Uterus (tissue), 4 donors: ENCODE measurements at places on chromosomes 1 and 21.

DNA sequence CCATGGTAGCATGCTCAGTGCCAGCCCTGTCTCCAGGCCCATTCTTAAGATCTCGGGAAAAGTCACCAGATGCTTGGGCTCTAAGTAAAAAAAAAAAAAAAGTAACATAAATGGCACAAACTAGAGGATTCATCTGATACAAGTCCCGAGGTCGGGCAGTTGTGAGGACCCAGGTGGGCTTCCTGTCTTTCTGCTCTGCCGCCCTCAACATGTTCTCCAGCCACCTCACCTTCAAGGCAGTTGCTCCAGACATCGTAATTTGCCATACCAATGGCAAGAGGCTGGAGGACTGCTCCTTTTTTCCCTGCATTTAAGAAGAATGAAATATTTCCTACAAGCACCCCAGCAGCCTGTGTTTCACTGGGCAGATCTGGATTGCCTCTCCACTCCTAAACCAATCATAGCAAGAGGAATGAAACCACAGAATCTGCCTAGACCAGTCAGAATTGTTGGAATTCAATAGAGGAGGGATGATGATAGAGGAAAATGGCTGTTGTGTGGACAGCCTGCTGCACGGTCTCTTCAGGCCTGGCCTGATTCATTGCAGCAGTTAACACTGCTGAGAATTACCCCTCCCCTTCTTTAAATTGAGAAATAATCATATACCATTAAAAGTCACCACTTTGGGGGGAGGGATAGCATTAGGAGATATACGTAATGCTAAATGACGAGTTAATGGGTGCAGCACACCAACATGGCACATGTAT, 5.4 kb downstream of the HMGN2 start:
- no peaks in the 10 kb centered on the region for H3K27me3 ChIP-seq
- no peaks in the 10 kb centered on the region for H3K36me3 ChIP-seq
- H3K4me3 ChIP-seq = no peak overlapping the region
- no peak for DNase-seq

GRCh38 chr1:53310847-53311681, 16.8 kb downstream of the LRP8 start:
- no peak overlapping the region for H3K27ac ChIP-seq
- H3K27me3 ChIP-seq = no peaks in the 10 kb centered on the region
- no peak overlapping the region for H3K4me3 ChIP-seq
- no peaks in the 10 kb centered on the region for H3K4me1 ChIP-seq
- DNase-seq = no peak
- H3K36me3 ChIP-seq = no peaks in the 10 kb centered on the region

- no peak overlapping the region for H3K4me3 ChIP-seq
- H3K36me3 ChIP-seq = no peaks in the 10 kb centered on the region
- no peak for DNase-seq
- no peaks in the 10 kb centered on the region for H3K4me1 ChIP-seq
Measured at GRCh38 chr1:233738850-233739249, 124.9 kb downstream of the KCNK1 start.

- H3K4me1 ChIP-seq = no peaks in the 10 kb centered on the region
- DNase-seq = no peak
- H3K36me3 ChIP-seq = no peaks in the 10 kb centered on the region
- no peaks in the 10 kb centered on the region for H3K27me3 ChIP-seq
Measured at GRCh38 chr1:21118167-21118566, 58.5 kb downstream of the EIF4G3 start.

GRCh38 chr1:33292726-33293340, 28.1 kb downstream of the A3GALT2 start:
- H3K27ac ChIP-seq = peak overlapping the region; percentile 45
- no peaks in the 10 kb centered on the region for H3K36me3 ChIP-seq
- H3K4me3 ChIP-seq = no peak overlapping the region

DNA sequence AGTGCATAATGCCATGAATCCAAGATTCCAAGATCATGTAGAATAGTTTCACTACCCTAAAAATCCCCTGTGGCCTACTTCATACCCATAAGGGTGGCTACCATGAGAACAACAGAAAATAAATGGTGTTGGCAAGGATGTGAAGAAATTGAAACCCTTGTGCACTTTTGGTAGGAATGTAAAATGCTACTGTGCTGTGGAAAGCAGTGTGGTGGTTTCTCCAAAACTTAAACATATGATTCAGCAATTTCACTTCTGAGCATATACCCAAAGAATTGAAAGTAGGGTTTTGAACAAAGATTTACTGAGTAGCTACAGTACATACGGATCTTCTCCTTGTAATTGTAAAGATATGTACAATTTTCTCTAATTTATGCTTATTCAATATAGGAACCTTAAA, 16.0 kb downstream of the FNBP1L start:
- H3K27ac ChIP-seq = no peak overlapping the region
- no peaks in the 10 kb centered on the region for H3K27me3 ChIP-seq
- no peak overlapping the region for H3K4me3 ChIP-seq
- no peaks in the 10 kb centered on the region for H3K36me3 ChIP-seq
- DNase-seq = no peak
- H3K4me1 ChIP-seq = no peaks in the 10 kb centered on the region

DNA sequence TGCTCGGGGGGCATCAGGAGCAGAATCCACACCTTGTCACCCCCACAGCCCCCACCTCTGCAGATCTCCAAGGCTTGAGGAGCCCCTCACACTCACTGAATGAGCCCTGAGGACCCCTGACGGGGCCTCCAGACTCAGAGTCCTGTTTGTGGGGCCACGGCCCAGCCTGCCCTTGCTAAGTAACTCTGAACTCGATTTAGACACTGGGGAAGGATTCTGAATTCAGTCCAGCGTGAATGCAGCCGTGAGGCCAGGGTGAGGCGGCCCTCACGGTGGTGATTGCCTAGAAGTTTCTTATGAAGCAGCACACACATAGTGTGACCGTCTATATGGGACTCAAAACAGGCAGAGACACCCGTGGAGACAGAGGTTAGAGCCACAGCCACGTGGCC, 58.9 kb upstream of the ADARB1 start:
- no peaks in the 10 kb centered on the region for H3K36me3 ChIP-seq
- no peaks in the 10 kb centered on the region for H3K4me1 ChIP-seq
- H3K27me3 ChIP-seq = no peaks in the 10 kb centered on the region
- peak; percentile 10 for DNase-seq

DNA sequence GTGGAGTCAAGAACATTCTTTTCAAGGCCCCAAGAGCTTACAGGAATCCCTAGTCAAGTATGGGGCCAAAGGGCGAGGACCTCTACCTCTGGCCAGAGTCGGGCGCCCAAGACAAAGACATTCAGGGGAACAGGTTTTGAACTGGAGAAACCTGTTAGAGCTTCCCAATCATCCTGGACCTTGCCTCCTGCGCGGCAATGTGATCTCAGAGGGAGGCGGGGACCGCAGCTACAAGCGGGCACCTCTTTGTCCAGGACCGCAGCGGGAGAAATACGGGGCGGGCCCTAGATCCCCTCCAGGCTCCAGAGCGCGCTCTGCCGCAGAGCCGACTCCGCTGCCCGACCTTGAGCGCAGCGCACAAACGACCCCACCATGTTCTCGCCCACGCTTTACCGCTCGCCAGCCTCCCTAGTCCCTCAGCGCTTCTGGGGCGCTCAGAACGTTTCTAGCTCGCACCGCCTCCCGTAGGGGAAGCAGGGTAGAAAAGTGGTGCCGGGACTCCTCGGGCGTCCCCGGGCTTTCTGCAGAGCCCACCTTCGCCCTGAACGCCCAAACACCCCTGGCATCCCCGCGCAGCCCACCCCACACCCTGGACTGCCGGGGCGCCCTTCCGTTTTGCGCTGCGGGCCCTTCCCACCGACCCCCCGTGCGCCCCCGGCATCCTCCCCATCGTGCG, 28.1 kb downstream of the RABIF start:
- DNase-seq = peak; percentile 33
- no peaks in the 10 kb centered on the region for H3K27me3 ChIP-seq
- H3K27ac ChIP-seq = peak overlapping the region; percentile 57
- H3K4me3 ChIP-seq = peak overlapping the region; percentile 91
- no peaks in the 10 kb centered on the region for H3K36me3 ChIP-seq
- peaks cover 4% of the 10 kb centered on the region for H3K4me1 ChIP-seq

DNA sequence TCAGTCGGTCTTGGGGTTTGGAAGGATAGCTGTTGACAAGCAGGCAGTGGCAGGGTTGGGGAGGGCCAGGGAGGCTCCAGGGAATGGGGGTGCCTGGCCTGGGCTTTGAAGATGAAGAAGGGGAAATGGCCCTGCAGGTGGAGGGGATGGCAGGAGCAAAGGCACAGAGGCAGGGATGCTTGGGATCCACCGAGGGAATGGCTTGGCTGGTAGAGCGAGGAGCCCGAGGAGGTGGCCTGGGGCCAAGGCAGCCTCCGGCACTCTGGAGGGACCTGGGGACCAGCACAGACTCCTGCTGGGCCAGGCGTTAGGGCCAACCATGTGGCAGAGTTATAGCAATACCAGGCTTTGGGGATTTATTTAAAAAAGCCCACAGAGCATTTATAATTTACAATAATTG, 62.9 kb upstream of the EDN2 start:
- H3K27ac ChIP-seq = no peak overlapping the region
- no peaks in the 10 kb centered on the region for H3K27me3 ChIP-seq
- peak; percentile 6 for DNase-seq
- H3K36me3 ChIP-seq = no peaks in the 10 kb centered on the region
- no peaks in the 10 kb centered on the region for H3K4me1 ChIP-seq
- no peak overlapping the region for H3K4me3 ChIP-seq
